ENCODE measurements at places on chromosomes 5 and 9.

GRCh38 chr5:1702318-1702717, 97.3 kb downstream of the MRPL36 start:
- DNase-seq: no peak

- DNase-seq: no peak
These were observed 374.9 kb downstream of the PSAT1 start for GRCh38 chr9:78671785-78672184.

DNA sequence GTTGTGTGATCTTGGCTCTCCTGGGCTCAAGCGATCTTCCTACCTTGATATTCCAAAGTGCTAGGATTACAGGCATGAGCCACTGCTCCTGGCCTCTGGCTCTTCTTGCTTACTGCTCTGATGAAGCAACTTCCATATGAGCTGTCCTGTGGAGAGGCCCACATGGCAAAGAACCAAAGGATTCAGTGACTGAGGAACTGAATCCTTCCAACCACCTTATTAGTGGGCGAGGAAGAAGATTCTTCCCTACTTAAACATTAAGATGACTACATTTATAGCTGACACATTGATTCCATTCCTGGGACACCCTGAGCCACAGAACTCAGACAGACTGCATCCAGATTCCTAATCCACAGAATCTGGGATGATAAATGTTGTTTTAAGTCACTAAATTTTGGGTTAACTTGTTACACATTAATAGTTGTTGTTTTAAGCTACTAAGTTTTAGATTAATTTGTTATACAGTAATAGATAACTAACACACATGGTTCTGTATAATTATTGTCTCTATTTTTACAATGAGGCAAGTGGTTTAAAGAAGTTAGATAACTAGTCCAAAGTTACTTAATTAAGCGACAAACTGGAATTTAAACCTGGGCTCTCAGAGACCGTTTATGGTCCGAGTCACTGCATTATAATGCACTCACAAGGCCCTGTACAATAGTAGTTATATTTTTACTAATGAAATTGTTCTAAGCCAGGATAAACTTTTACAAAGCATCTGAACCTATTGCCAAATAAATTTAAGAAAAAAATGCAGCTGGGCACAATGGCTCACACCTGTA, 16.7 kb upstream of the SLCO4C1 start:
- no peak for DNase-seq

GRCh38 chr5:43041110-43041668, 1.1 kb upstream of the ANXA2R start:
- DNase-seq: peak; percentile 50

DNA sequence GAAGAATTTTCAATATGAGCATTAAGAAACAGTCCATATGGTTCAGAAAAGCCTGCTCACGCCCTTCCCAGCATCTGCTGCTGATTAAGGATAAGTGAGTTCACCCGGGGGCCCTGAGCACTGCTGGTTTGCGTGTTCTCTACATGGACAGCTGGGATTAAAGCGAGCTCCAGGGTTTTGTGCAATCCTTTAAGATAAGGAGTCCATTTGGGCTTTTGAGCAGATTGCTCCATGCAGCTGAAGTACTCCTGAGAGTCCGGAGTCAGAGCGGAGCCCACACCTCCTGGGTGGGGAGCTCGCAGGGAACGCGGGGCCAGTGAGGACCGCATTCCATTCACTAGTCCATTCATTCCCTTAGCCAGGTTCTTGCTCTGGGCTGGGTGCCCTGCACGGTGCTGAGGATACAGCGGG, 149.3 kb upstream of the COL5A1 start:
- peak; percentile 84 for DNase-seq

DNA sequence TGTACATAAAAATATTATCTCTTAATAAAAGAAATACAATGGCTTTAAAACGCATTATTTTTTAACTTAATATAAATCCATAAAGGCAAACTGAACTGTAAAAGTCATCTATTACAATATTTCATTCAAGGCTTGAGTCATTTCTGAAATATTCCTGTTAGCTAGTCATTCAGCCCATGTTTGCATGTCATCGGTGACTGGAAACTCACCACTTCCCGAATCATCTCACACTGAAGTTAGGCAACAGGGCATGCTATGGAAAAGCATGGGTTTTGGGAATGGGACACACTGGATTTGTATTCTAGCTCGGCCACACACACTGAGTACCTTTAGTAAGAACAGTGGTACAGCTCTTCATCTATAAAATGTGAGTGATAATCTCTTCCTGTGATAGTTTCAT, 691.1 kb upstream of the C9orf72 start:
- no peak for DNase-seq

- DNase-seq: no peak
These were observed 135.9 kb downstream of the MACROH2A1 start for GRCh38 chr5:135263022-135263668.

Data from left hindlimb (tissue), 1 donor.